ENCODE measurements at places on chromosomes 6 and 20.

DNA sequence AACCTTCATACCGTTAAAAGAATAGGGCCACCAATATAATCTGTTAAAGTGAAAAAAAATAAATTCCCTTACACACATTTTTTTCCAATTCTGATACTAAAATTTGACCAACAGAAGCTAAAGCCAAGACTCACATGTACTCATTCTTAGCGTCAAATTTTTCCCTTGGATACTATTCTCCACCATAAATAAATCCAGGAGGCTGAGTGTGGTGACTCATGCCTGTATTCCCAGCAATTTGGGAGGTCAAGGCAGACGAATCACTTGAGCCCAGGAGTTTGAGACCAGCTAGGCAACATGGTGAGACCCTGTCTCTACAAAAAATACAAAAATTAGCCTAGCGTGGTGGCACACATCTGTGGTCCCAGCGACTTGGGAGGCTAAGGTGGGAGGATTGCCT, 43.9 kb downstream of the SCML4 start:
- DNase-seq, result no peak

DNA sequence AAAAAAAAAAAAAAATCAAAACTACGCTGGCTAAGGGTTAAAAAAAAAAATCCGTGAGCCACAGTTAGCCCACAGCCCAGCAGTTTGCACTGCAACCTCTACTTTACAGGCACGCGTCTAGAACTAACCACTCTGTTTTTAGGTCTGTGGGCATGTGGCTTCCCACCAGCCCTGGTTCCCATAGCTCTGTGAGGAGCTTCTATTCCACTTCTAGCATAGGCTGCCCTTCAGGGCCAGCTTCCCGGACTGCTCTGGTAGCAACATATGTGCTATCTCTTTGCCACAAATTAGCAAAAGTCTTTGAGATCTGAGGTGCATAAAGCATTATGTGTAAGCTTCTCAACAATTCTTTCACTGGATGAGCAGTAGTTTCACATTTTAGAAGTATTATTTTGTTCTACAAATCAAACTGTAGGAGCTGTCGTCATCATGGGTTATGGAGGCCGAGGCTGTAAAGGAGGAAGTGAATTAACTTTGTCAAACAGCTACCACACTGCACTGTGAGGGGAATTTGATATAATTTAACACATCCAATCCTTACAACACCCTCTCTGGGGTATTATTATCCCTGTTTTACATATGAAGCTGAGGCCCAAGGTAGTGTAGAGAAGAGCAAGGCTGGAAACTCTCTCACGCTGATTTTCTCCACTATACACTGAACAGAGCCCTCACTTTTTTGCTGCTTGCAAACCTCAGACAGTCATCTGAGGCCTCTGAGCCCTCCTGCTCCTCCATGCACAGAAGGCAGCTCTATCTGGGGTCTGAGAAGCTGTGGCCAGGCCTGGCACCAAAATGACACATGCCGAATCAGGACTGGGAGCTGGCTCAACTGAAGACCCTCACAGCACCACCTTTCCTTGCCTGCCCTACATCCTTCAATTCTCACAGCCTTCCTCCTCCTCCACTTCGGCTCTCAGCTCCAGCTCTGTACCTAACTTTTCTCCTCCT, 35.4 kb downstream of the MAN1A1 start:
- no peak for DNase-seq

DNA sequence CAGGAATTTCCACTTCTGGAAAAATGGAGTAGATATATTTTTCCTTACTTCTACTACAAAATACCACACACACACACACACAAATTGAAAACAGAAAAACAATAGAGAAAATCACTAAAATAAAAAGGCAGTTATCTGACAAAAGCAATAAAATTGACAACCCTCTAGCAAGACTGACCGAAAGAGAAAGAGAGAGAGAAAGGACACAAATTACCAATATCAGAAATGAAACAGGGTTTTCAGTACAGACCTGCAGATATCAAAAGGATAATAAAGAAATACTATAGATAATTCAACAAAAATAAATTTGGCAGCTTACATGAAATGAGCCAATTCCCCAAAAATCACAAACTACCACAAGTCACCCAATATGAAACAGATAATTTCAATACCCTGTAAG, 104.7 kb downstream of the OPRM1 start:
- no peak for DNase-seq

GRCh38 chr20:5510446-5510845, 193.7 kb upstream of the PROKR2 start:
- DNase-seq, result no peak

DNA sequence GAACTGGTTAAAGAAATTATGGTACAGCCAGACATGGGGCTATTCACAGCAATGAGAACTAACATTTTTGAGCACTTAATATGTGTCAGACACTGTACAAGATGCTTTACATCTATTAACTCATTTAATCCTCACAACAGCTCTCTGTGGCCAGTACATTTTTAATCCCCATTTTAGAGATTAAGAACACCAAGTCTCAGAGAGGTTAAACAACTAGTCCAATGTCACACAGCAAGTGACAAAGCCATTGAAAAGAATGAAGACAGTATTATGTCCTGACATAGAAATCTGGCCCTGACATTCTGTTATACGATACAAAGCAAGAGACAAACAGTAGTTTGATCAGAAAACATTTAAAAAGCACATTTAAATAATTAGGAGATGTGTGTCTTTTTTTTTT, 3.8 kb upstream of the CSNK2A1 start:
- no peak for DNase-seq

DNA sequence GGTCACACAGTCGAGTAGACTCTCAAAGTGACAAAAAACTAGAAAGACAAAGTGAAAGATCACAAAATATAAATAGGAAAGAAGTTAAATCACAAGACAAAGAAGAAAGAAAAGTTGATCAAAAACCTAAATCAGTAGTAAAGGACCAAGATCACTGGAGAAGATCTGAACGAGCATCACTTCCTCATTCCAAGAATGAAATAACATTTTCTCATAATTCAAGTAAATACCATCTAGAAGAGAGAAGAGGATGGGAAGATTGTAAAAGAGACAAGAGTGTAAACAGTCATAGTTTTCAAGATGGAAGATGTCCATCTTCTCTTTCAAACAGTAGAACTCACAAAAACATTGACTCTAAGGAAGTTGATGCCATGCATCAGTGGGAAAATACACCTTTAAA, 31.6 kb upstream of the GJA10 start:
- no peak for DNase-seq

- DNase-seq, result no peak
Observed at GRCh38 chr20:47809161-47809960, 24.1 kb upstream of the SULF2 start.

- no peak for DNase-seq
Observed at GRCh38 chr6:143675946-143676345, 1.8 kb upstream of the PHACTR2 start.

- DNase-seq, result no peak
Observed at GRCh38 chr20:4546342-4546741, 175.4 kb upstream of the PRND start.

DNA sequence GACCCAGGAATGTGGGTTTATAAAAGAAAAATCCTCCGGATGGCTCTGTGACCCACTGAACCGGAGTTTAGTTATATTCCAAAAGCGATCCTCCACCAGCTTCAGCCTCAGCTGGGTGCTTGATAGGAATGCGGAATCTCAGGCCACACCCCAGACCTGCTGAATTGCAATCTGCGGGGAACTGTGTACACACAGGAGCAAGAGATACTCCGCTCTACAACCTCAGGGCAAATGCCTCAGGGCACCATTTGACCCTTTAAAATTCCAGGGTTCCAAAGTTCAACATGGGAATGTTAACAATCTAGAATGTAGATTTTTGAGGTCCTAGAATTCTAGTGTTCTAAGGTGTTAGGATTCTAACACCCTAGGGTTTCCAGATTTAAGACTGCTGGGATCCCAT, 10.8 kb downstream of the BPIFA2 start:
- DNase-seq, result no peak

DNA sequence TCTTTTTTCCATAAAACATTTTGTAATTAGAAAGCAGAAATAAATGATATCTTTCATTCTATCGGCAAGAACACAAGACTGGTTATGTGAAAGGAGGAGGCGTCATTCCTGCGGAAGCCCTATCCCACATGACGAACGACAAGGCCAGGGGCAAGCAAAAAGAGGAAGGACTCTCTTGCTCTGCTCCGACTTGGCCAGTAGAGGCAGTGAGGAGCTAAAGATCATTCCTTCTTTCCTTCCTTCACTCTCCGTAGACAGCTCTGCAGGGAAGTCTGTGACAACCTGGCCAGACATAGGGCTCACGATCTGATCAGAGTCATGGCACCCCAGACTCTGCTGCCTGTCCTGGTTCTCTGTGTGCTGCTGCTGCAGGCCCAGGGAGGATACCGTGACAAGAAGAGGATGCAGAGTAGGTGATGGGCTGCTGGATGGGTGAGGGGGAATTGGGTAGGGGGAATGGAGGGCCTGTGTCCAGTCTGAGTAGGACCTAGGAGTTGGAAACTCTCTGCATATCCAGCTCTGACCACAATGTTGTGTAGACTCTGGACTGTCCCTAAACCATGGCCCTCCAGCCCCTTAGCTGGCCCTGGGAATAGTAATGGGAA, at the start of gene WFDC10A:
WFDC10A (plus strand) TSS at position 244 of the 605 bp plus-strand sequence; CDS start at position 319, 75 bp downstream.
- DNase-seq, result no peak

- no peak for DNase-seq
Observed at GRCh38 chr6:37371154-37372083, 17.6 kb downstream of the RNF8 start.

GRCh38 chr6:2353412-2354137, 108.2 kb upstream of the GMDS start:
- no peak for DNase-seq

GRCh38 chr6:140225701-140226436, 851.4 kb upstream of the CITED2 start:
- DNase-seq, result no peak

DNA sequence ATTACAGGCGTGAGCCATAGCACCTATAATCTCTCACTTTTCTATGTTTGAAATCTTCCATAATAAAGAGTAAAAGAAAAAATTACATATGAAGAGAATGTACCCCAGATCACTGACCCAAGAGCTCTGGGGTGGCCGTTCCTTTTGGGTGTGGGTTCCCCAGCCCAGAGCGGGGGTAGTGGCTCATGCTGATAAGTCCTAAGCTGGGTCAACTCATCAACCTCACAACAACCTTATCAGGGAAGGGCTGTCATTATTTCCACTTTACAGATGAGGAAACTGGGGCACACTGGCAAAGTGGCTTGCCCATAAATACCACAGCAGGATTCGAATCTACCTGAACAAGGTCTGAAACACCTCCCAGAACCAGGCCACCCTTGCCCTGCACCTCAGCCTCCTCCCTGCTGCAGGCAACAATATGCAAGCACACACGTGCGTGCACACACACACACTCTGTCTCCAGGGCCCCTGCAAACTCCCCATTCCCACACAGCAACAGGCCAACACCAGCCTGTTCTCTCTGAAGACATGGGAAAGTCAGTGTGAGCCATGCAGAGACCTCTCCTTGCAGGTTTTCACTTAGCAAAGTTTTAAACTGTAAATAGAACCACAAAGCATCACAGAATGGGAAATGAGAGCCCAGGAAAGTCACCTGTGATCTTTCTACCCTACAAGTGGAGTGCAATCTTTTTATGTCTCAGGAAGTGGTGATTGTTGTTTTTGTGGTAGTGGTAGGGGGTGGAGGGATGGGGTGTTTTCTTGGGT, 27.7 kb downstream of the BFSP1 start:
- DNase-seq, result no peak

DNA sequence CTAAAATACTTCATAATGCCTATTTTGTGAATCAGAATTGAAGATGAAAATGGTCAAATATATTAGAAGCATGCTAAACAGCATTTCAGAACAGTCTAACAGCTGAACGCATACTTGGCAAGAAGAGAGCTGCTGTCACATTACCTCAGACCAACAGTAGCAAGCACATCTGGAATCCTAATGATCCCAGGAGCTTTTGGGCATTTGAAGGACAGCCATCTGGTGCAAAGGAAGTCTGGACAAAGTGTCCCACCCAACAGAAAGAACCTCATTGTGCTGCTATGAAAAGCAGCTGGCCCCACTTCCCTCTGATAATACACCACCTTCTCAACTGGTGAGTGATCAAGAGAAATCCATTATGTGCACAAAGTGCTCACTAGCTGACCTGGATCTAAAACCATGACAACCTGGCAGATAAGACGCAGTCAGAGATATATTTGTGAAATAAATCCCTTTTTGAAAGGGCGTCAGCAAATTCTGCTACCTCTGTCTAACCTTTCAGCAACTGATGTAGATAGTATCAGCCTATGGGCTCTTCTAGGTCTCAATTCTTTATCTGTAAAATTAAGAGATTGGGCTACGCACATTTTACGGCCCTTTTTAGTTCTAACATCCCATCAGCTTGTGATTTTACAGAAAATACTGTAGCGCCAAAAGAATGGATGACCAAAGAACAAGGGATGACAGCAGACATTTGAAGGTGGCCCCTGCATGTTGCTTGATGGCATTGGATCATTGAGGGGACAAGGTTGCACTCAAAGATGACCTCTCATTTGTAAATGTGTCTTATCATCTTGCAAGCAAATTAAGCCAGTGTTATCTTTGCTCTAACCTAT, 78.7 kb downstream of the SGK1 start:
- DNase-seq, result no peak

DNA sequence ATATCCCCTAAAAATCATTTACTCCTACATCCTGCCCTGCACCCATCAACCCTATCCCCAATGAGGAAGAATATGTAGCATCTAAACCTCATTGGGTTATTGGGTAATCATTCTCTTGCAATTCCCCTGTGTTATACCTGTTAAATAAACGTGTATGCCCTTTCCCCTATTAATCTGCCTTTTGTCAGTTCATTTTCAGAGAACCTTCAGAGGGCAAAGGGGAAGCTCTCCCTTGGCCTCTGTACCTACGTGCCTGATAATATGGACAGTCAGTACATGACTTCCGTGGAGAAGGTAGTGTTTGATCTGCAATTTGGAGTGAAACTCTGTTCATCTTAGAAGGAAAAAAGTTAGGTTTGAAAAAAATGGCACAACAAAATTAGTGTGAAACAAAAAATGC, 173.5 kb upstream of the RUNX2 start:
- no peak for DNase-seq

- DNase-seq, result no peak
Observed at GRCh38 chr20:15911581-15911980, 661.7 kb downstream of the KIF16B start.

DNA sequence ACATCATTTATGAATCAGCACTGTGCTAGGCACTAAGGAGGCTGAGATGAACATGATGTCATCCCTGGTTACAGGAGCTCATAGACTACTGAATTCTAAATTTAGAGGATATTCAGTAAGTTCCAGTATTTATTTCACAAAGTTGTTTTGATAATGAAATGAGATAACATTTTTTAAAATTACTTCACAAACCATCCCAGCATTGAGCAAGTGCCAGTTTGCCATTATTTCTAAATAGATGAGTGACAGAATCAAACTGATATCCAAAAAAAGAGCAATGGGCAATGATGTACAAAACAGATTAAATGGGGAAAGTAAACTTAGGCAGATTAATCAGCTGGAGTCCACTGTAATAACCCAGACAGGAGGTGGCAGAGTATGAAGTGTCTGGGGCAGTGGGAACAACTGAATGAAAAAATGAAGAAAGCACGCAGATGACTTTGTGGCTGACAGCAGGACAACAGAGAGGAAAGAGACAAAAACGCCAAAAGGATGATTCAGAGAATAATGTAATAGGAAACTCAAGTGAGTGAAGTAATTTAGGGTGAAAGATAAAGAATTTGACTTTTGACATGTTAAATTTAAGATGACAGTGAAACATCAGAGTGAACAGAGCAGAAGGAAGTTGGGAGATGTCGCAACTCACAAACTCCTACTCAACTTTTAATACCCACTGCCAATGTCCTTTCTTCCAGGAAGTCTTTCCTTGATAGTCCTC, 70.2 kb downstream of the RCAN2 start:
- DNase-seq, result no peak
